GDM1 (cell line): ENCODE measurements at places on chromosomes 5 and 9.
A peak's percentile ranks its signal among the peaks of the same experiment; 100 is the strongest.

- DNase-seq: peak; percentile 13
Observed at GRCh38 chr9:129237164-129237611, 59.1 kb upstream of the IER5L start.

DNA sequence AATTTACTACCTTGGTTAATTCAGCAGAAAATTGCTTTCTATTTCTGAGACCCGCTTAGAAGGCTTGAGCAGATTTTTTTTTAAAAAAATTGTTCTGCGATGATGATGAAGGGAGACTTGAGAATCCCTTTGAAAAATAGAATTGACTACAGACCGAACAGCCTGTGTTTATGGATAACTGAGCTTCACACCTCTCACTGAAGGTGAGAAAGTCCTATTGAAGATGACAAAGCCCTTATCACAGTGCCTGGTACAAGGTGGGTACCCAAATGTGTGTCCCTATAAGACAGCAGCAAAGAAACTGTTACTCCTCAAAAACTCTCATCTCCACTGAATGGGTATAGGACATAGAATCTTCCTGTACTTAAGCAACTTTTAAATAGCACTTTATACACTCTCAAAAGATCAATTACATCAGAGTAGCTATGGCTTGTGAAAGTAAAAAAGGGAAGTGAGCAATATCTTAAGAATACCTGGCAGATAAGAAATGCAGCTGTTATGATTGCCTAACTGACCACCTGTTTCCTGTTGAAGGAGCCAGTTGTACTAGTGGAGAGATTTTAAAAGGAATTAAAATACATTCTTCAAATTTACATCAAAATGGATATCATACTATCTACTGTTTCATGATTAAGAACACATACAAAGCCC, 419.7 kb downstream of the CHSY3 start:
- DNase-seq: no peak

GRCh38 chr9:133210202-133210532, 1.1 kb upstream of the OBP2B start:
- no peak for DNase-seq

DNA sequence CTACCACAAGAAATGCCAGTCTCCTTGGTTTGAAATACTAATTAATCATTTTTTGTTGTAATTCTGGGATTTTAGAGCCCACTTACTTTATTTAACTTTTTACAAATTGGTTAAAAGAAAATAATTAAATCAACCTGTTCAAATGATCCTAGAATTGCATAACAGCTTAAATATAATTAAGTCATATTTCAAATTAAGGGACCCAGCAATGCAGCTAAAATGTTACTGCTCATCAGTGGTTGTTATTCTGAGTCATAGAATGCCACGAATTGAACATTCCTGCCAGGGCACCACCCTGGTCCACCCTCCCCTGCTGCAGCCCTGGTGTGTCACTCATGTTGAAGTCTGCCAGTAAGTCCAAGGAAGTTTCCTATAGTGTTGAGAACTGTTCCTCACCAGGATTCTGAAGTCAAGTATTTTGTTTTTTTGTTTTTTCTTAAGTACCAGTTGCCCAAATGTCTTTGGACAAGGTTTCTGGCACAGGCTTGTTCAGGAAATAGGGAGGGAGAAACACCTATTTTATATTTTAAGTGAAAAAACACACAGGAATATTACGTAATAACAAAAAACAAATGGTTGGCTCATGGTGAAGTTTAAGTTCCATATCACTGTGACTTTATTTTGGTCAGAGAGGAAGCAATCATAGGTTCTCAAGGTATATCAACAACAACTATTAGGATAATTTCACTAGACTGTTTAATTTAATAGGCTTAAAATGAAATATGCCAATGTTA, 4.3 kb upstream of the ITGA1 start:
- DNase-seq: no peak

GRCh38 chr5:79031485-79031867, 38.0 kb downstream of the DMGDH start:
- DNase-seq: no peak

DNA sequence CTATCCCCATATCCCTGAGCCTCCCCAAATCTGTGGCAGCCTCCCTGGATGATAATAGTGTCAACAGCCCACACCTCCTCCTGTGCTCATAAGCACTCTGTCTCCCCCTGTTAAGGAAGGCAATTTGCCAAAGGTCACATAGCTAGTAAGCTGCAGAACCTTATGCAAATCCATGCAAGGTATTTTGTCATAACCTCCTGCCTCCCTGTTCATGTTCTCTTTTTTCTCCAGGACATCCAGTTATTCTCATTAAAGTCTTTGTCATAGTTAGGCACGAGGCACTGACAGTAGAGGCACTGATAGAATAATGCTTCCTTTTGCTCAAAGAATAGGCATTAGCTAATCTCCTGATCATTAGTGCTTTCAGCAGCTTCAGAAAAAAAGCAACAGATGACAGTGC, 10.2 kb upstream of the AUH start:
- DNase-seq: peak; percentile 2

DNA sequence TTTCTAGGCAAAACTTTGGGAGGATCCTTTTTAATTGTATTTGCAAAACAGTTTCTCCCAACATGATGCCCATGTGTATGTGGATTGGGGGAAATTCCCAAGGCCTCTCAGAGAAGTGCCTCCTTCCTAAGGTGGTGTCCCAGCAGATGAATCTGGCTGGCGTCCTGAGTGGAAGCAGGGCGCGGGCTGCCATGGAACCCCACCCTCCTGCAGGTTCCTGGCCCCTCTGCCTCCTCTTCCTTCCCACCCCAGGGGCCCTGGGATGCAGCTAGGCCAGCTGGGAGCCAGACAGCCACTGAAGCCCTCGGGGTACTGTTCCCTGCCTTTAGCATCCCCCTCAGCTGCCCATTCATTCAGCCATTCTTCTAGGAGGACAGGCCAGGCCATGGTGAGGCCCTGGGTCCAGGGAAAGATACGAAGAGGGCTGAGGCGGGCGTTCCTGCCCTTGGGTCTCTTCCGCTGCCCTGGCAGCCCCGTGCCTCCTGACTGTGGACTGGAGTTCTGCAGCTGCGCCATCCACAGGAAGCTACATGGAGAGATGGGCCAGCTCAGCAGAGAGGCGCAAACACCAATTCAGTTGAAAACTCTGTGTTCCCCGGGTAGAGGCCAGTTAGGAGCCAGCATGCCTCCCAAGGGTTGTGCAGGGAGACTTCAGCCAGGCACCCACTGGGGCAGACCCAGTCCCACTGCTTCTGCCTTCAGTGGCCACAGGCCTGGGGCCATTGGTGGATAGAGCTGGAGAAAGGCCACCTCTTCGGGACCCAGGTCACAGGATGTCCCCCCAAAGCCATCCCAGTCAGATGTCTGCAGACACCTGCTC, 36.5 kb downstream of the ADAMTS2 start:
- DNase-seq: no peak

DNA sequence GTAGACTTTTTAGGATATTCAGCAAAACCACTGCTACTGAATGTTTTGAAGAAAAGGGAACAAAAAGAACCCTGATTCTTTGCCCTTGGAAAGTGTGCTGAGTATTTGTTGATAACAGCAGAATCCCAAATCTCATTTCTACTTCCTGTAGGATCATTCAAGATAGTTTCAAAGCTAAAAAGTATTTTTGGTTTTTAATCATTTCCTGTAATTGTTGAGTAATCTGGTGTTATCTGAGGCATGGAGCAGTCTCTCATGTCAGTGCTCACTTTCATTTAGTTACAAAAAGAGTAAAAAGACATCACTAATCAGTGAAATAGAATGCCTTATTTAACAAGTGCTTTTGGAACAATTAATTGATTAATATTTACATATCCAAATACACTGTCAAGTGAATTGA, 56.1 kb downstream of the ITGA2 start:
- DNase-seq: no peak

- no peak for DNase-seq
Observed at GRCh38 chr5:118249386-118249785, 739.0 kb downstream of the DTWD2 start.

DNA sequence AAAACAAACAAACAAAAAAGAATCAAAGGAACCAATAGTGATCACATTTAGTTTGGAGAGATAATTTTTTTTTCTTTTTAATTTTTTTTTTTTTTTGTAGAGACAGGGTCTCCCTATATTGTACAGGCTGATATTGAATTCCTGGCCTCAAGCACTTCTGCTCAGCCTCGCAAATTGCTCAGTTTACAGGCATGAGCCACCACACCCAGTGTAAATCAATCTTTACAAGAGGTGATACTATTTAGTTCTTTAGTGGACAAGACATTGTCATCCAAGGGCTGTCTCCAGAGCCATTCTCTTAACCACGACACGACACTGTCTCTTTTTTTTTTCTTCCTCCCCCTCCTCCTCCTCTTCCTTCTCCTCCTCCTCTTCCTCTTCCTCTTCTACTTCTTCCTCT, 29.6 kb downstream of the ERAP2 start:
- DNase-seq: no peak
